ENCODE measurements at places on chromosomes 12 and 14.

GRCh38 chr12:51480978-51481377, 56.3 kb downstream of the SLC4A8 start:
- DNase-seq = no peak

DNA sequence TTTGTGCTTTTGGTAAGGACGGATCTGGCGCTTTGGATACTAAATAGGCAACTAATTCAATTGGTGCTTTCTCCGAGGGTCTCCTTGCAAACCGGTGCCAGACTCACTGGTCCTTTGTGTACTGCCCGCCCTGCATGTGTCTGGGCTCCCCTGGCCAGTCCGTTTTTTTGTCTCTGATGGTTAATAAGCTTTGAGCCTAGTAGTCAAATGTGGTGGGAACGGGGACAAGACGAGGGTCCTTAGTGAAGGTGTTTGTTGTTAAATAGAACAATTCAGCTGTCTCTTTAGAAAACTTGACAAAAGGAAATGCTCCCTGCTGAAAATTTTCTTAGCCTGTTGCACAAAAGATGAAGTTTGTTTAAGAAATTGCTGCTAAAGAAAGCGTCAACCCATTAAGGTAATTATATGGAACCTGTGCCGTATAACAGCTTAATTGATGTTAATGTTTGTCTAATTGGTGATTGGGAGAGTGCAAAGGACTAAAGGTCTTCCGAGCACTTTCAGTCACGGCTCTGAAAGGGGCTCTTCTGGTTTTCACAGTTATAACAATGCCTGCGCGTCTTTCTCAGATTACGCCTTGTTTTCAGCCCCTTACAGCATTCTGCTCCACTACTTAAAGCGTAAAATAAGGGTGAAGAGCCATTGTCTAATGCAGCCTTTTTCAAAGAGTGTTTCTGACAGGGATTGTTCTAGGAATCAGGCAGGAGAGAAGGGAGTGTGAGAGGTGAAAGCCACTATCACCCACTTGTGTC, 537.4 kb downstream of the PRKD1 start:
- no peak for DNase-seq

GRCh38 chr12:33967760-33968159, 54.5 kb upstream of the ALG10 start:
- no peak for DNase-seq

DNA sequence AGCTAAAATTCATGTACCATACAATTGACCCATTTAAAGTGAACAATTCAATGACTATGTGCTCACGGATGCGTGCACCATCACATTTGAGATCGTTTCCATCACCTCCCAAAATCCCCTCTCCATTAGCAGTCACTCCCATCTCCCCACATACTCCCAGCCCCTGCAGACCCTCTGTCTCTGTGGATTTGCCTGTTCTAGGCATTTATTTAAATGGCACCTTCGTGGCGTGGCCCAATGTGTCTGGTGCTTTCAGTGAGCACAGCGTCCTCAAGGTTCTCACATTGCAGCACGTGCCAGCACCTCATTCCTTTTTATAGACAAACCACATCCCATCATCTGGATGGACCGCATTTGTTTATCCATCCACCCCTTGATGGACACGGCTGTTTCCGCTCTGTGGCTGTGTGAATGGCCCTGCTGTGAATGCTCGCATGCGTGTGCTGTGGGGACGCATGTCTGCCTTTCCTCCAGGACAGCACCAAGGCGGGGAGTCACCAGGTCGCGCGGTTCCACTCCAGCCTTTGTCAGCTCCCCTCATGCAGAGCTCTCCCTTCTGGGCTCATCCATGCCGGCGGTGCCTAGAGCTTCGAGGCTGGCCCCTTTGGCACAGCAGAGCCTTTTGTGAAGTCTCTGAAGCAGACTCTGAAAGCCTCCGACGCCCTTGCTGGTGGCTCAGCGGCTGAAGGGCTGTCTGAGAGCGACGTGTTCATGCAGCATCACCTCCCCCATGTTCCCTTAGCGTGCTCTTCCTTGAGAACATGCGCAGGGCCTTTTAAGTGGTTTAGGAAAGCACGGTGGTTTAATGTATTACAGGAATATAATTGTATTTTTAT, 184.4 kb downstream of the KIF26A start:
- DNase-seq = no peak

DNA sequence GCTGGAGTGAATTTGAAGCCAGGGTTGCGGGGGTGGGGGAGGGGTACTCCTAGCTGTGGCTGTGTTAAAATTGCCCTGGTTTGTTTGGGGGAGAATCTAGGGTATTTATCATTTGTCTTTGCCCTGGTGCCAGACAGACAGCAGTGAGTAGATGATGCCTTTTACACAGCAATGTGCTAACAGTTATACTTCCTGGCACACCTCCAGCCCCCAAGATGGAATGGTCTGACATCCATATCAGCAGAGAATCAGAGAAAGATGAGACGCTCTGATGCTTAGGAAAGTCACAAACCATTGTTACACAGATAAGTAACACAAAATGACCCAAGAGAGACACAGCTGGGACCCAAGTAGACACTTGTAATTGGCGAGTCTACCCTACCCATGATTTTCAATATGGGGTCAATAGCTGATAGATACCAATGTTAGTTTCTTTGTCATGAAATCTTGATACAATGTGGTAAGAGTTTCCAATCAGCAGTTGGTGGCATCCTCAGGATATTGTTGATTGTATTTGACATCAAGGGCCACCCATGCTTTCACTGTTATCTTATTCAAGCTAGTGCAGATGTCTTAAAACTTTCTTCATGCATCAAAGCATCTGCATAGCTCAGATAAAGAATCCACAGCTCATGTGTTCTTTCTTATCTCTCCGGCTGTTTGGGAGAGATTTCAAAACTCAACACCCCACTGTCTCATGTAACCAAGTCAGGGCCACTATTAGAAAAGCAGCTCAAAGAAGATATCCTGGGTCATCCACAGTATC, 2.6 kb upstream of the PRKAB1 start:
- DNase-seq = no peak

GRCh38 chr12:122533856-122534255, 6.8 kb downstream of the KNTC1 start:
- DNase-seq = no peak

All from stimulated activated CD8-positive, alpha-beta memory T cell treated with anti-CD3 and anti-CD28 coated beads, Interleukin-15, amount 100 ng/mL, for 4 hours (primary cell).